ENCODE measurements at places on chromosomes 6 and 20. TPM values are rescaled to one million over a fixed set of nuclear protein-coding genes. Genes with fewer than 3 reads are reported as not detected.
A peak's percentile ranks its signal among the peaks of the same experiment; 100 is the strongest.

DNA sequence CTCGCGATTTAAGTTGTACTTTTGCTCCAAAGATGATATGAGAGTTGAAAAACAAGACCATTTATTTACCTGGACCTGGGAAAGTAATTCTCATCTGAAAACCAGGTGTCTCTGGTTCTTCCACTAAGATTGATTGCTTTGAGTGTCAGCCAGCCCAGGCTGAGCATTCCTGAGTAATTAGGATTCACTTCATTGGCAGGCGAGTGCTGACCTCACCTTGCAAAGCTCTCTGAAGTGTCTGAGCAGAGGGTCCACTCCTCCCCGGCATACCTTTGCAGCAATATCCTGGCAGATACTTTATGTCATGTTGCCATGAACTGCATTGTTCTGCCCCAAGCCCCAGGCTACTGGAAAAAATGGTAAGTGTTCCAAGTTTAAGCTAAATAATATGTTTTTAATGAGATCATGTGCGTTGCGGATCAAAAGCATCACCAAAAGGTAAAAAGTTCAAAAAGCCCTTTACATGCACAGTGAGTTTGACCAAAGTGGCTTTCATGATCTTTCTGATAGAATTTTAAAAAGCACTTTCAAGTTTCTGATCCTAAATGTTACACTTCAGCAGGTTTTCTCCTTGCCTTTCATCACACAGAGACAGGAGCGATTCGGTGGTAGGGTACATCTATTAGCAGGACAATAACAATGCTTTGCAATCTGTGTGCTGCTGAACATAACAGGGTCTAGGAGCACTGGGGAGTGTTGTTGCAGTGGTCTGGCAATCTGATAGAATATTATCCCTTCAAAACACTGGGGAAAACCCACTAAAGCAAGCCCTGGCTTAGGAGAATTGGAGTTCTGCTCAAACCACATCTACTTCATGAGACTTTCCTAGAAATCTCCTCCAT lies 127.8 kb upstream of the EEF1E1 start:
- no peak for DNase-seq

DNA sequence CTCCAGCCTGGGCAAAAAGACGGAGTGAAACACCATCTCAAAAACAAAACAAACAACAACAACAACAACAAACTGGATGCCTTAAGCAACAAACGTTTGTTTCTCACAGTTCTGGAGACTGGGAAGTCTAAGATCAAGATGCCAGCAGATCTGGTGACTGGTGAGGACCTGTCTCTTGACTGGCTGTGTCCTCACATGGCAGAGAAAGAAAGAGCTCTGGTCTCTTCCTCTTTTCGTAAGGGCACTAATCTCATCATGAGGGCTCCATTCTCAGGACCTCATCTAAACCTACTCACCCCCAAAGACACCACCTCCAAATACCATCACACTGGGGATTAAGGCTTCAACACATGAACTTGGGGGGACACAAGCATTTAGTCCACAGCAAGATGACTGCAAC lies 13.5 kb upstream of the GFOD1 start:
- DNase-seq = no peak

GRCh38 chr6:301526-301925 lies 9.2 kb downstream of the DUSP22 start:
- no peak for DNase-seq

- no peak for DNase-seq
Observed at GRCh38 chr6:82045965-82046756, 201.4 kb downstream of the IBTK start.

GRCh38 chr20:60632391-60633262 lies 619.4 kb upstream of the CDH4 start:
- no peak for DNase-seq

DNA sequence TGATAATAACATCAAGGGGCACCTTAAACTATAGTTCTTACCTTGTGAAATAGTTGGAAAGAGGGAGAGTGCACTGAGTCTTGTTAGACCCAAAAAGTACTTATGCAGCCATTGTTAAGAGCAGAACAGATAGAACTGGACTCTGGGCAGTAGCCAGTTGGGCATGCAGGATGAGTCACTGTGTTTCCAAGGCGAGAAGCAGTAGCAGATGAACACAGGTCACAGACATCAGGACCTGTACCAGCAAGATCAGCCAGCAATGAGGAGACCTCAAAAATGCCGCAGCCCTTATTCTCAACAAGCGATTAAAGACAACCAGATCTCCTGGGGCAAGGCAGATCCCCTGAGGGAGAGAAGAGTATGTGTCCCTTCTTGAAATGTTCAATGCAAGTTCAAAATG lies 79.0 kb downstream of the SAMD3 start:
- DNase-seq = peak; percentile 49

DNA sequence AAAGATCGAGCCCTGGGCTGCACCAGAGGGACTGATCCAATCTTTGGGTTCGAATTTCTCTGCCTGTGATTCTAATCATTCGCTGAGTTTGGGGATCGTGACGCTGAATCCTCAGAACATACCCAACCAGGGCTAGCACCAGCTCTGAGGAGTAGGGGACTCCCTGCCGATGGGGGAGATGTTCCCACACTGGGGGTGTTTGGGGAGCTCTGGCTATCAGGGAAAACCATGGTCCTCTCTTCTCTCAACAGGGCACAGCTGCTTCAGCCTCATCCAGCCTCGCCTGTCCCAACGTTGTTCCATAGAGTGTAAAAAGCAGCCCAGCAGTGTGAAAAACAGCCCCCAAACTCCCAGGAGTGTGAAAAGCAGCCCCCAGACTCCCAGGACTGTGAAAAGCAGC lies 136.6 kb downstream of the ANKRD60 start:
- DNase-seq = no peak

DNA sequence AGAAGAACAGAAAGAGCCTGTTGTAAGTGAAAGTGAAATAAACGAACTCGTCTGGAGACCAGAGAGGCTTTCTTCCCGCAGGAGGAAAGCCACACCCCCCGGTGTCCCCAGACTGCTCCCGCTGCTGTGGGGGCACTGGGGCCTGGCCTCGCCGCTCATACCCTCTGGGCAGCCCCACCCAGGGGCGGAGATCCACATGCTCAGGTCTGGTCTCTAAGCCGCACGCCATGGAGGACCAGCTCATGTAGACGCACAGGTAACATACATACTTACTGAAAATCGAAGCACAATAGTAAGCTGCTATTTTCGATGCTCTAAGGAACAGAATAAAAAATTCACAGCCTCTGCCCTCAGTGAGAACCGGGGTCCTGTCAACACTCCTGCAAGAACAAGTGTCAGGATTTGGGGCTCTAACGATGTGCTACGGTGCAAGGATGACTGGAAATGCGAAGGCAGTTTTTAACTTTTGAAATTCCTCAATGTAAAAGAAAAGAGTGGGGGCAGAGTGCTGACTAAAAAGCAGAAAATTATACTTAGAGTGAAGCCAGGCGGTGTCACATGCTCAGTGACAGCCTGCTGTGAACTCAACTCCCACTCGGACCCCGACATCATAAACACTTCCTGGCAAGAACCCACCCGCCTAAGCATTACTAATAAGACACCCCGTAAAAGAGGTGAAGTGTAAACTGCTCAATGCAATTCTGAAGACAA lies 110.5 kb downstream of the IRF4 start:
- peak; percentile 90 for DNase-seq

DNA sequence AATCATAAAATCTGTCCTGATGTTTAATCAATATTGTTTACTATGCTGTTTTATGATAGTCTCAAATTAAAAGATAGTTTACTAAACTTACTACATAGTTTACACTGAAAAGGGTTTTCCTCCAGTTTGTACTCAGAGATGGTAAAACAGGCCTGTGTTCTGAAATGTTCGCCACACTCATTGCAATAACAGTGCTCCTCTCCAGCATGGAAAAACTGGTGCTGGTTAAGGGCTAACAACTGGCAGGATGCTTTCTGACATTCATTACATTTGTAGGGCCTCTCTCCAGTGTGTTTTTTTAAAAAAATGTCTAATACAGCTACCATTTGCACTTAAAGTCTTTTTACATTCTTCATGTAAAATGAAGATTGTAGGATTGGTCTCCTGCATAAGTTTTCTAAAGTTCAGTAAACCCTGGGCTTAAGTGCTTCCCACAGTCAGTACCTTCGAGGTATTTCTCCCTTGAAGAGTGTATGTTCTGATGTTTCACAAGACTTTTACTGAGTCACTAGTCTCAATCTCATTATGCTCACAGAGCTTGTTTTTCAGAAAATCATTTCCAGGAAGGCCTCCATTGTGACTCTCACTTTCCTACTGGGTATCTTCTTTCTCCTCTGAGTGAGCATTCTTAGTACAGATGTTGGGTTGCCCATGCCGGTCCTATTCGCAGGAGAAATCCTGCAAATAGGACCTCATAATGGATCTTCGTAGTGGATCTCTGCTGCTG lies 8.7 kb upstream of the ZSCAN12 start:
- peak; percentile 65 for DNase-seq

The ECT2L gene
- not detected for total RNA-seq

The C20orf204 gene
- 5.5 TPM for total RNA-seq

The SIRPG gene
- 33.8 TPM for total RNA-seq

The MATN4 gene
- 1.5 TPM for total RNA-seq

All from activated CD4-positive, alpha-beta T cell treated with anti-CD3 and anti-CD28 coated beads, Interleukin-2, amount 10 ng/mL, durations not matched to agents 24 days and 14 days (primary cell).